ENCODE measurements at places on chromosomes 11 and 22. TPM values are rescaled to one million over a fixed set of nuclear protein-coding genes. Genes with fewer than 3 reads are reported as not detected.

DNA sequence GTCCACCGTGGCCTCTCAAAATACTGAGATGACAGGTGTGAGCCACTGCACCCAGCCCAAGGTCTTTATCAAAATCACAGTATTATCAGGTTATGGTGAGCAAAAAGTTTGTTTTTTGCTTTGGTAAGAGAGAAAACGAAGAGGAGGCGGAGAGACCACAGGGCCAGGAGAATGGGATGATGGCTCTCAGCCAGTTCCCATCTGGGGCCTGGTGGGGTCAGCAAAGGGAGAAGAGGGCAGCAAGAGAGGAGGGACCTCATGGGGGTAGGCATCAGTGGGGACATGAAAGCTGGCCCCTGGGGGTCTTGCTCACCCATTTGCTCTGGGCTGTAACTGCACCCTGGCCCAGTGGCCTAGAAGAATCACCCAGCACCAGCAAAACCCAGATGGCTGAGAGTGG is 190.2 kb downstream of the SHANK2 start:
- no peaks in the 10 kb centered on the region for H3K27me3 ChIP-seq
- H3K36me3 ChIP-seq: no peaks in the 10 kb centered on the region
- no peak overlapping the region for H3K27ac ChIP-seq
- H3K4me3 ChIP-seq: no peak overlapping the region

DNA sequence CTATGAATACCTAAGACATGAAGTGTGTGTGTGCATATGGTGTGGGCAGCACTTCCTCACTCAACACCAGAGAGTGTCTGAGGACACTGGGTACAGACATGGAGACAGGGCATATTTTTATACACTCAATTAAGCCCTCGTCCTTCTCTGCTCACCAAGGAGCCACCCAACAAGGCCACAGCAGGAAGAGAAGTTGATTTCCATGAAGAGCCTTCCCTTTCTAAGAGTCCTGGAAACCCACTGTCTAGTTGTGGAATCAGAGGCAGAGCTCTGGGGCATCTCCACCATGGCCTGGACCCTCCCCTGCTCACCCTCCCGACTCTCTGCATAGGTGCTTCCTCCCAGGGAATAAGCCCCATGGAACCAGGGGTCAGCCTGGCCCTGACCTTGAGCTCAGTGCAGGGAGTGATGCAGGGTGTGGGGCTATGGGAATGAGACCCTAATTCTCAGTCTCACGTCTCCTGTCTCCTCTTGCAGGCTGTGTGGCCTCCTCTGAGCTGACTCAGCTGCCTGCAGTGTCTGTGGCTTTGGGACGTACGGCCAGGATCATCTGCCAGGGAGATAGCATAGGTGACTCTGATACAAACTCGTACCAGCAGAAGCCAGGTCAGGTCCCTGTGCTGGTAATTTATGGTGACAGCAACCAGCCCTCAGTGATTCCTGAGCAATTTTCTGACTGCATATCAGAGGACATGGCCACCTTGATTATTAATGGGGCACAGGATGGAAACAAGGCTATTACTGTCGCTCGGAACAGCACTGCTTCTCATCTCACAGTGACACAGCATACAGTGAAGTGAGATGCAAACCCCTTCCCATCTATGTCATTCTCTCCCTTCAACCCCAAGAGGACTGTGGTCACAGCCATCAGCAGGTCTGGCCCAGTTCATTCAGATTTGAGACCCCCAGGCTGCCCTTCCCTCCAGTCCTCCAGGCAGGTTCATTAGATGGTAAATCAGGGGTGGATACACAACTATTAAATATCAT is 14.6 kb upstream of the IGLL5 start:
- no peak for DNase-seq
- no peak overlapping the region for H3K27ac ChIP-seq
- no peaks in the 10 kb centered on the region for H3K4me1 ChIP-seq
- H3K27me3 ChIP-seq: no peaks in the 10 kb centered on the region
- no peaks in the 10 kb centered on the region for H3K36me3 ChIP-seq
- no peak overlapping the region for H3K4me3 ChIP-seq

- H3K36me3 ChIP-seq: no peaks in the 10 kb centered on the region
- H3K4me1 ChIP-seq: peaks cover 12% of the 10 kb centered on the region
- H3K27ac ChIP-seq: peak overlapping the region; percentile 33
Observed at GRCh38 chr11:117457031-117457785, 129.6 kb downstream of the CEP164 start.

DNA sequence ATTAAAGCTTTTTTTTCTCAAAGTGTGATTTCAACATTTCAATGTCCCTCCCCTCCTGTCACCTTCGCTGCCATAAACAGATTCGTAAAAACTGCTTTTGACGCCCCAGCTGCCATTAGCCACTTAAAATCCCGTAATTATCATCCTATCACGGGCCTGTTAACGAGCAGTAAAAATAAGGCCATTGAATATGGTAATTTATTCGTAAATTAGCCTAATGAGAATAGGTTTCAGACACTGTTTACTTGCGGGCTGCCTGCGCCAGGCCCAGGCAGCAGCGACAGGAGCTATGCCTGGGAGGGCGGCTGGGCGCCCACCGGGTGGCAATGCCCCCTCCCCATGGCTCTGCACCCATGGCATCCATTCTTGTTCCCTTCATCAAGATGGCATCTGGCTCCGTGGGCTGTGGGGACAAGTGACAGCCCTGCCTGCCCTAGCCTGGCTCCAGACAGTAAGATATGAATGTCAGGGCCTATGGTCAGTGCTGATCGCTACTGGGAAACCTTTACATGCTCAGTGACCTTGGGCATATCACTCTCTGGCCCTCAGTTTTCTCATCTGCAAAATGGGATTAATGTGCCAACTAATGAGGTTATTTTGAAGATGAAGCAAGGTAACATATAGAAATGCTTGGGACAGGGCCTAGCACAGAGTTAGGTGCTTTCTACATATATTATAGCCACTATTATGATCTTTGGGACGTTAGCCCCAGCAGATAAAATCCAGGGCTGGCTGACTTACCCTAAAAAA is 500.8 kb downstream of the MN1 start:
- no peaks in the 10 kb centered on the region for H3K36me3 ChIP-seq
- no peak for DNase-seq
- H3K27me3 ChIP-seq: no peaks in the 10 kb centered on the region

DNA sequence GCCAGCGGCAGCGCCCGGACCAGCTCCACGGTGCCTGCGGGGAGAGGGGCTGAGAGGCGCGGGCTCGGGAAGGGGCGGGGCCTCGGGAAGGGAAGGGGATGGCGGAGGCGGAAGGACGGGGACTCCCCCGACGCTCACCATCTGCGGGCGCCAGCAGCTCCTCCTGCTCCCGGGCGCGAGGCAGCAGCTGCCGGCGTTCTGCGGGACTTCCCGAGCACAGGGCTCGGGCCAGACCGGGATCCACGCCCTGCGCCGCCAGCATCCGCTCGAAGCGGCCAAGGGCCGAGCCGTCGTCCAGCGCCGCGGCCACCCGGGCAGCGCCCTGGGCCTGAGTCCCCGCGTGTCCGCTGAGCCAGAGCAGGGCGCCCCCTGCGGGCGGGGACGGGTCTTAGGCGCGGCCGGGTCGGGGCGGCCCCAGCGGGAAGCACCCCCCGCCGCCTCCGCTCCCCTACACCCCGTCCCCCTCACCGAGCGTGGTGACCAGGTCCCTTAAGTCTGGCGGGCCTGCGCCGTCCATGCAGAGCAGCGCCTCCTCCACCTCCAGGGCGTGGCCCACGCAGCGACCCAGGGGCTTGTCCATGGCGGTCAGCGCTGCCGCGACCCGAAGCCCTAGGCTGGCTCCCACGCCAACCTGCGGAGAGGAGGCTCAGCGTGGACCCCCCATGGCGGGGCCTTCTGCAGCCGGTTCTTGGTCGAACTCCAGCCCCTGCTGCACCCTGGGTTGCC is 873 bp upstream of the SCO2 start:
- peak overlapping the region; percentile 64 for H3K4me3 ChIP-seq
- peaks cover 21% of the 10 kb centered on the region for H3K36me3 ChIP-seq
- H3K27ac ChIP-seq: peak overlapping the region; percentile 90
- H3K27me3 ChIP-seq: no peaks in the 10 kb centered on the region

Gene CHEK2
- 1.1 TPM for total RNA-seq

Gene SCN3B
- 0.44 TPM for total RNA-seq

Gene OTOG
- not detected for total RNA-seq

Gene FOLH1
- 0.87 TPM for total RNA-seq

All from pancreas (tissue), 10 donors.